ENCODE measurements at places on chromosomes 5 and 9. TPM values are rescaled to one million over a fixed set of nuclear protein-coding genes. Genes with fewer than 3 reads are reported as not detected.

- no peak for DNase-seq
- peaks cover 13% of the 10 kb centered on the region for H3K4me1 ChIP-seq
- H3K27ac ChIP-seq: no peak overlapping the region
- peaks cover 73% of the 10 kb centered on the region for H3K27me3 ChIP-seq
- H3K36me3 ChIP-seq: peaks cover 6% of the 10 kb centered on the region
- no peak overlapping the region for H3K4me3 ChIP-seq
Observed at GRCh38 chr5:73436535-73437100, 12.0 kb downstream of the FOXD1 start.

Gene IGFBPL1
- not detected for total RNA-seq

DNA sequence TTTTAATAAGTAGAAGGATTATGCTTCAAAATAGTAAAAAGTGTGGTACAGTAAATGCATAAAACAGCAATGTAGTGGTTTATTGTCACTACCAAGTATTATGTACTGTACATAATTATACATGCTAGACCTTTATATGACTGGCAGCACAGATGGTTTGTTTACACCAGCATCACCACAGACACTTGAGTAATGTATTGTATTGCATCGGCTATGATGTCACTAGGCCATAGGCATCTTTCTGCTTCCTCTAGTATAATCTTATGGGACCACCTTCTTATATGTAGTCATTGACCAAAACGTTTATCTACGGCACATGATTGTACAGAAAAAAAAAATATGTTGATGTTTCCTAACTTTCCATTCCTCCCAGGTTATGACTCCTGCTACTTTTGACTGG, 31.9 kb upstream of the SSBP2 start:
- H3K4me3 ChIP-seq: no peak overlapping the region
- no peak for DNase-seq
- H3K27ac ChIP-seq: no peak overlapping the region

- no peak overlapping the region for H3K4me3 ChIP-seq
- H3K4me1 ChIP-seq: no peaks in the 10 kb centered on the region
- no peak overlapping the region for H3K27ac ChIP-seq
- no peak for DNase-seq
Observed at GRCh38 chr5:93462916-93463315, 118.1 kb downstream of the NR2F1-AS1 start.

- no peak overlapping the region for H3K27ac ChIP-seq
- H3K4me3 ChIP-seq: no peak overlapping the region
- no peaks in the 10 kb centered on the region for H3K4me1 ChIP-seq
- H3K27me3 ChIP-seq: no peaks in the 10 kb centered on the region
Observed at GRCh38 chr5:179187229-179187678, 127.1 kb downstream of the ZNF354C start.

DNA sequence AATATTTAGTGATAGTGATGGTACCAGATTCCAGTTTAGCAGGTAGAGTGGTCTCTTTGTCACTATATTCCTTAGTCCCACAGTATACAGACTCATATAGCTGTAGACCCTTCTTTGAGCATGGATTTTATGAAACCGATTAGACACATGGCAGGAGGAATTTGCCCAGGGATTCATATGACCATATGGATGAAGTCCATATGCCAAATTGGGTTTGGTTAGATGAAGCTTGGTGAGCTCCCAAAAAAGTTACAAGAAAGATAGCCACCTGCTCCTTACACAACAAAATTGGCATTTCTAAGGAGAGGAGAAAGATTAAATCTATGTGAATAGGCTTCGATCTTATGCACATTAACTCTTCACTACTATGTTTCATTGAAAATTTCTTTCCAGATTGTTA, 211.4 kb downstream of the CWC27 start:
- H3K27ac ChIP-seq: no peak overlapping the region
- H3K4me3 ChIP-seq: no peak overlapping the region
- H3K27me3 ChIP-seq: no peaks in the 10 kb centered on the region

- no peaks in the 10 kb centered on the region for H3K36me3 ChIP-seq
- no peak for DNase-seq
- H3K4me3 ChIP-seq: no peak overlapping the region
- H3K4me1 ChIP-seq: no peaks in the 10 kb centered on the region
- no peaks in the 10 kb centered on the region for H3K27me3 ChIP-seq
- no peak overlapping the region for H3K27ac ChIP-seq
Observed at GRCh38 chr5:3034881-3035280, 283.4 kb upstream of the IRX2 start.

DNA sequence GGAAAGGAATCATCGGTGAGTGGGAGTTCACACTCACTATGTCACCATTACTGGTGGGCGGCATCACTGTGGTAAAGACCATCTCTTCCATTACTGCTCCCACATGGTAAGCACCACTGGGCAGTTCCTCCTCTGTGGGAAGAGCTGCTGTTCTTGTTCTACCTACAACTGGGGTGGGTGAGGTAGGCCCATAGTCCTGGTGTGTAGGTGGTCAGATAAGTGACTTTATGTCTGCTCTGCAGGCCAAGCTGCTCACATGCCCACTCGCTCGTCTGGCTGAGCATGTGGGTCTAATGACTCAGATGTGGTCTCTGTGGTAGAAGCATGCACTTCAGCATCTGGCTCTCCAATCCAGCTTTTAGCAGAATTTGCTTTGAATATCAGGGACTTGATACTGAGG, 82.9 kb downstream of the TMEM215 start:
- H3K36me3 ChIP-seq: no peaks in the 10 kb centered on the region
- no peaks in the 10 kb centered on the region for H3K4me1 ChIP-seq
- no peak overlapping the region for H3K27ac ChIP-seq
- no peak for DNase-seq
- peaks cover 4% of the 10 kb centered on the region for H3K27me3 ChIP-seq
- H3K4me3 ChIP-seq: no peak overlapping the region

GRCh38 chr5:1007681-1008450, 736 bp upstream of the NKD2 start:
- H3K4me3 ChIP-seq: peak overlapping the region; percentile 46
- peaks cover 53% of the 10 kb centered on the region for H3K27me3 ChIP-seq
- no peaks in the 10 kb centered on the region for H3K36me3 ChIP-seq
- peaks cover 36% of the 10 kb centered on the region for H3K4me1 ChIP-seq

DNA sequence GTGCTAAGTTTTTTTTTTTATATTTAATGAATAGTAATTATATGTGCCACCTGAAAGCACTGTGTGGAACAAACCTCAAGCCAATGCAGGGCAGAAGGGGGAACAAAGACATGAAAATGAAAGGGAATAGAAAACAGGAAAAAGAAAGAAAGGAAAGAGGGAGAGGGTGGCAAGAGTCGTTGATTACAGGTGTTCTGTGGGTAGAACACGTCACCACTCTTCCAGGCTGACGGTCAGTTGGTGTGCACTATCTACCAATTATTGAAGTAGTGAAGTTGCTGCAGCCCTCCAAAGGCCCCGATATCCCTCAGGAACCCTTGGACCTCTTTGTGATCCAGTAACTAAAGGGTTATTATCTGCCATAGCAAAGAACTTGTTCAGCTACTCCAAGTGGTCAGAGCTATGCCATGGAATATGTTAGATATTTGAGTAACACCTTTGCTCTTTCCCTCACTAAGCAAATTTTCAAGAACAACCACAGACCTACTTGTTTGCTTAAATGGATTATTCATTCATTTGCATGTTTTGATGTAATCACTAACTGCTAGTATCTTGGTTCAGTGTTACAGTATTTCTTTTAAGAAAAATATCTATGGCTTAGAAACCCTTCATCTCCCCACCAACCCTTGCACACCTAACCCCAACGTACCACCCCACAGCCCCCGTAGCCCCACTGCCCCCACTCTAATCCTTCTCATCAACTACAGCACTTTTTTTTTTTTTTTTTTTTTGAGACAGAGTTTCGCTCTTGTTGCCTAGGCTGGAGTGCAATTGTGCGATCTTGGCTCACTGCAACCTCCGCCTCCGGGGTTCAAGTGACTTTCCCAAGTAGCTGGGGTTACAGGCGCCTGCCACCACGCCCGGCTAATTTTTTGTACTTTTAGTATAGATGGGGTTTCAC, 31.3 kb downstream of the FYB1 start:
- peak overlapping the region; percentile 92 for H3K27ac ChIP-seq
- peaks cover 88% of the 10 kb centered on the region for H3K4me1 ChIP-seq
- H3K27me3 ChIP-seq: no peaks in the 10 kb centered on the region
- H3K4me3 ChIP-seq: peak overlapping the region; percentile 75

DNA sequence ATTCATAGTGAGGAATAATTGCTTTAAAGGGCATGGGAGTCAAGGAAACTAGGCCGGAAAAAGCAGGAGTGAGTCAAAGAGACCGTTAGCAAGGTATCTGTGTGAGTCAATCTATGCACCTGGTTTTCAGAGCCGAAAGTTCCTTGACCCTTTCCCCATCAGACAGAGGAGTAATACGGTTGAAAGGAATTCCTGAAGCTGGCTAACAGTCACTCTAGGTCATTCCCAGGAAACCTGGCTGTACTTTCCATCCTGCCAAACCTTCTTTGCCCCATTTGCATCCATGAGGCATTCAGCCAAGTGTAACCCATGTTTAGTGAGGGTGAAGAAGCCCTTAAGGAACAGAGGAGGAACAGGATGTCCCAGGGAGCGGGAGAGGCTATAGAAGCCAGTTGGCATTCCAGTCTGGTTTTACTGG, 16.2 kb downstream of the RBM18 start:
- no peaks in the 10 kb centered on the region for H3K4me1 ChIP-seq
- DNase-seq: no peak
- H3K36me3 ChIP-seq: peaks cover 63% of the 10 kb centered on the region
- H3K27ac ChIP-seq: no peak overlapping the region
- no peaks in the 10 kb centered on the region for H3K27me3 ChIP-seq
- no peak overlapping the region for H3K4me3 ChIP-seq

GRCh38 chr9:98455256-98456155, 200.1 kb upstream of the TBC1D2 start:
- H3K36me3 ChIP-seq: no peaks in the 10 kb centered on the region
- H3K27me3 ChIP-seq: peaks cover 22% of the 10 kb centered on the region
- DNase-seq: no peak
- H3K4me1 ChIP-seq: no peaks in the 10 kb centered on the region

DNA sequence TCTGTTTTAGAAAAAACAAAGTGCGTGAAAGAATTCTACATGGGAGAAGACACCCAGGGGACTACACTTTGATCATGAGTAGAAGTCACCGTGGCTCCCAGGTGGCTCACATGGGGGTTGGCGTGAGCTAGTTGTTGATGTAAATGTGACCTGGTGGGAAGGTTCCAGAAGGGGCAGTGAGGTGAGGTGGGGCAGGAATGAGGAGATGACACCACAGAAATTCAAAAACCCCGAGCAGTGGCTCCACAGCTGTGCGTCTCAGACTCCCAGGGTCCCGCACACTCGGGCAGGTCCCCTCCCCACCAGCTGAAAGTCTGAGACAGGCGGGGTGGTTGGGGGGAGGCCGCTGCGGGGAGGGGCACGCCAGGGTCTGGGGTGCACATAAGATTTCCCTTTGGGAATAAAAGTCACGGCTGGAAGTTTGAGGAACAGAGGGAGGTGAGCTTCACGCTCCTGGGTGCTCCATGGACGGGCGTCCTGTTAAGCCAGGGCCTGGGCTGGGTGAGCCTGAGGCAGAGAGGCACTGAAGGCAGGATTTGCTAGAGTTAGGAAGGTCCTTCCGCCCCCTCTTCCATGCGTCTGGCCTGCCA, 29.9 kb downstream of the GLT6D1 start:
- no peaks in the 10 kb centered on the region for H3K27me3 ChIP-seq
- H3K4me1 ChIP-seq: no peaks in the 10 kb centered on the region
- H3K36me3 ChIP-seq: no peaks in the 10 kb centered on the region
- no peak for DNase-seq

DNA sequence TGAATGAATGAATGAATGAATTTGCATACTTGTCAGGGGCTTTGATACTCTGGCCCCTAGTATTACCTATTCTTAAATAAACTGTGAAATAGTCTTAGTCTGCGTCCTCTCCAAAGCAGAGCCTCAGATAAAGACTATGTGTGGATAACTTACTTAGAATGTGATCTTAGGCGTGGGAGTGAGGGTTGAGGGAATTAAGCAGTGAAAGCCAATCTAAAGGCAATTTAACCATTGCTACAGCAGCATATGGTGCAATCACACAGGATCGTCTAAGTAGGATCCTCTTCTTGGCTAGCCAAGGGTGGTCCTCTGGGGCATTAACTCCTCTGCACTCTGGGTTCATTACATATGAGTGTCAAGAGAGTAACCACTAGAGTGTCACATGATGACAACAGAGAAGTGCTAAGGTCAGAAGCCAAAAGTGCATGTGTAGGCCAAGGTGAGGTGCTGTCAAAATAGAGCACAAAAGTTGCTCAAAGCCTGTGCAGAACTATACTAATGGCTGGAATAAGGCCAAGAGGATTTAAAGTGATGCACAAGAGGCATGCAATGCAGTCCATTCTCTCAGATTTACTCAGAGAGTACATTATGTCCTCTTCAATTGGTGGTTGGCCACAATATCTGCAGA, 274.4 kb upstream of the SEMA6A start:
- no peaks in the 10 kb centered on the region for H3K4me1 ChIP-seq
- H3K27ac ChIP-seq: no peak overlapping the region
- no peak for DNase-seq
- H3K27me3 ChIP-seq: no peaks in the 10 kb centered on the region
- no peak overlapping the region for H3K4me3 ChIP-seq
- no peaks in the 10 kb centered on the region for H3K36me3 ChIP-seq
